Liver (tissue), 10 donors: ENCODE measurements at places on chromosomes 13 and 19. TPM values are rescaled to one million over a fixed set of nuclear protein-coding genes. Genes with fewer than 3 reads are reported as not detected.
A peak's percentile ranks its signal among the peaks of the same experiment; 100 is the strongest.

- no peaks in the 10 kb centered on the region for H3K36me3 ChIP-seq
- H3K4me3 ChIP-seq, result no peak overlapping the region
- DNase-seq, result no peak
- no peaks in the 10 kb centered on the region for H3K27me3 ChIP-seq
- no peak overlapping the region for H3K27ac ChIP-seq
These were observed 26.2 kb downstream of the RAP2A start for GRCh38 chr13:97460004-97460775.

Gene ZAR1L
- not detected for total RNA-seq

- H3K27ac ChIP-seq, result peak overlapping the region; percentile 74
- peaks cover 16% of the 10 kb centered on the region for H3K4me1 ChIP-seq
- H3K27me3 ChIP-seq, result no peaks in the 10 kb centered on the region
These were observed 1.6 kb upstream of the RAP2A start for GRCh38 chr13:97432232-97432916.

GRCh38 chr13:101565317-101565716 is 112.8 kb downstream of the ITGBL1 start:
- H3K27me3 ChIP-seq, result no peaks in the 10 kb centered on the region
- H3K36me3 ChIP-seq, result no peaks in the 10 kb centered on the region
- no peak for DNase-seq
- H3K4me1 ChIP-seq, result no peaks in the 10 kb centered on the region
- H3K4me3 ChIP-seq, result no peak overlapping the region
- H3K27ac ChIP-seq, result no peak overlapping the region

- no peaks in the 10 kb centered on the region for H3K4me1 ChIP-seq
- H3K4me3 ChIP-seq, result no peak overlapping the region
- H3K27me3 ChIP-seq, result no peaks in the 10 kb centered on the region
- H3K36me3 ChIP-seq, result no peaks in the 10 kb centered on the region
These were observed 78.4 kb downstream of the TEX29 start for GRCh38 chr13:111398715-111399299.

DNA sequence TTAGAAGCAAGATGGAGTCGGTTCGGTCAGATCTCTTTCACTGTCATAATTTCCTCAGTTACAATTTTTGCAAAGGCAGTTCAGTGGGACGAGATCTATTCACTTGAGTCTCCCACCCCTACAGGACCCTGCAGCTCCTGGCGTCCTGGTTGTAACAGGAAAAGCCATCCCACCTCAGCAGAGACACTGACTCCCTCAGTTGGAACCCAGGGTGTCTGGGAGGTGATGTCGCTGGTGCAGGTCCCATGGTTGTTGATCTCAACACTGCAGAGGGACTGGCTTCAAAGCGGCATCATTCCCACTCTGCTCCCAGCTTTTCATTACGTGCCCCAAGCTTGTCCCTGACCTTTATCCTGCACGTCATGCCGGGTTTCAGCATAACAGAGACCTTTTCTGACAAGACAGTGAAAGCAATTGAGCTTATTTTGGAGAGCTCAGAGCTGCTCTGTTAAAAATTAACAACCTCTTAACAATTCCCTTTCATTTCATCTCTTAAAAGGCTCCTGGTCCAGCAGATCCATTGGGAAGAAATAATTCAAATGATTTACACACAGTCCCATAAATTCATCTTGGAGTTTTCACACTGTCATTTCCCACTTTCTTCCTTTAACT is 17.6 kb upstream of the COG3 start:
- peak; percentile 44 for DNase-seq
- no peaks in the 10 kb centered on the region for H3K36me3 ChIP-seq
- peak overlapping the region; percentile 75 for H3K27ac ChIP-seq
- no peak overlapping the region for H3K4me3 ChIP-seq
- no peaks in the 10 kb centered on the region for H3K27me3 ChIP-seq

GRCh38 chr19:570937-571565 is 1.3 kb upstream of the BSG start:
- DNase-seq, result peak; percentile 69
- H3K36me3 ChIP-seq, result no peaks in the 10 kb centered on the region
- peak overlapping the region; percentile 71 for H3K4me3 ChIP-seq
- H3K27ac ChIP-seq, result peak overlapping the region; percentile 78

DNA sequence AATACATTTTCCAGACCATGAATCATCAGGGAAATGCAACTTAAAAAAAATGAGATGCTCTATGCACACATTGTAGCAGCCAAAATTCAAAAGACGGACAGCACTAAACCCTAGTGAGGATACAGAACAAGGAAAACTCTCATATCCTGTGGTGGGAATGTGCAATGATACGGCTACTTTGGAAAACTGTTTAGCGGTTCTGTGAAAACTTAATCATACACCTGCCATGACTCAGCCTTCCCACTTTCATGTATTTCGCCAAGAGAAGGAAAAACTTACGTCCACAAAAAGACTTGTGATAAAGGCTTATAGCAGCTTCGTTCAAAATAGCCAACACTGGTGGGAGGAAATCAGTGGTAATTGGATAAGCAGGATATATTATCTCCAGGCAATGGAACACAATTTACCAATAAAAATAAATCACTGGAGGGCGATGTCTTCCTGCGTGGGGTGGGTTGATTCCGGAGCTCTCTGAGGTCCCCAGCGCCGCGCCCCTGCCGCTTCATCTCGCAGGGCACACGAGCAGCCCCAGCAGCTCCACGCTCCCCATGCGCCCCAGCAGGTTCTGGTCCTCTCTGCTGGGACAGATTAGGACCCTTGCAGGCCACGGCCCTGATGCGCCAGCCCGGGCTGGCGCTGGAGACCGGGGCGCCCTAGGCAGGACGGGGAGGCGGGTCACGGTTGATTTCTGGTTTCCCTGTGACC is 97.2 kb upstream of the ARHGEF7 start:
- DNase-seq, result no peak
- H3K4me3 ChIP-seq, result no peak overlapping the region
- H3K27me3 ChIP-seq, result no peaks in the 10 kb centered on the region
- no peak overlapping the region for H3K27ac ChIP-seq

Gene CATSPERD
- not detected for total RNA-seq

Gene ZNF583
- 2.3 TPM for total RNA-seq

GRCh38 chr13:87094646-87095045 is 576.5 kb upstream of the SLITRK5 start:
- H3K4me1 ChIP-seq, result no peaks in the 10 kb centered on the region
- H3K36me3 ChIP-seq, result no peaks in the 10 kb centered on the region
- DNase-seq, result no peak
- H3K27ac ChIP-seq, result no peak overlapping the region
- no peaks in the 10 kb centered on the region for H3K27me3 ChIP-seq
- H3K4me3 ChIP-seq, result no peak overlapping the region

DNA sequence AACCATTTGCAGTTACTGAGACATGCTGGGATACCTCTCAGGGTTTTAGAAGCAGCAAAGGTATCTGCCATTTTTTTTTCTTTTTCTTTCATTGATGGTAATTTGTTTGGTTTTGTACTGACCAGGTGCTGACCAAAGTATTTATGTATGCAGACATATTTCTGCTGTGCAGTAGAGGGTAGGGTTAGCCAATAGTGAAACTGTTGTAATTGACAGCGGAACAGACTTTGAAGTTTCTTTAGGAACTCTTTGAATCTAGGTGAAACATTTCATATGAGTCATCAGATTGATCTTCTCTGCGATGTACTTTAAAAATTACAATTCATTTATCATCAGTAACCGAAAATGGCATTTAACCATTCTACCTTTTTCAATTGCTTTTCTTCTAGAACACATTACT is 63.0 kb downstream of the ITGBL1 start:
- DNase-seq, result no peak
- no peaks in the 10 kb centered on the region for H3K4me1 ChIP-seq
- H3K27me3 ChIP-seq, result no peaks in the 10 kb centered on the region
- no peak overlapping the region for H3K4me3 ChIP-seq
- no peak overlapping the region for H3K27ac ChIP-seq
- H3K36me3 ChIP-seq, result no peaks in the 10 kb centered on the region

DNA sequence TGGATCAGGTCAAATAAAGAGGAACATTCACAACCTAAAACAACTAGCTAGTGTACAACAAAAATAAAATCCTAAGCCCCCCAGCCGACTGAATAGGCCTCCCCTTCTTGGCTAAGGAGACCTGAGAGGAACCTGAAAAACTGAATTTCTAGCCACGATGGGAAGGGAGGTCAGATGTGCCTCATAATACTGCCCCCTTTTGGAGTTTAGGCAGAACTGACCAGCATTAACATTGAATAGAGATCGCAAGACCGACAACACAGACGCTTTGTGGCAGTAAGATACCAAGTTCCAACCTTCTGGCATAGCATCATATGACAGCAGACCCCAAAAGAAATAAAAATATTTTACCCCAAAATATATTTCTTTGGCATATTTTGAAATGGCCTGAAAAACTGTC is 15.9 kb downstream of the CBY2 start:
- DNase-seq, result no peak
- H3K27ac ChIP-seq, result no peak overlapping the region
- no peaks in the 10 kb centered on the region for H3K4me1 ChIP-seq
- no peaks in the 10 kb centered on the region for H3K27me3 ChIP-seq
- no peak overlapping the region for H3K4me3 ChIP-seq

DNA sequence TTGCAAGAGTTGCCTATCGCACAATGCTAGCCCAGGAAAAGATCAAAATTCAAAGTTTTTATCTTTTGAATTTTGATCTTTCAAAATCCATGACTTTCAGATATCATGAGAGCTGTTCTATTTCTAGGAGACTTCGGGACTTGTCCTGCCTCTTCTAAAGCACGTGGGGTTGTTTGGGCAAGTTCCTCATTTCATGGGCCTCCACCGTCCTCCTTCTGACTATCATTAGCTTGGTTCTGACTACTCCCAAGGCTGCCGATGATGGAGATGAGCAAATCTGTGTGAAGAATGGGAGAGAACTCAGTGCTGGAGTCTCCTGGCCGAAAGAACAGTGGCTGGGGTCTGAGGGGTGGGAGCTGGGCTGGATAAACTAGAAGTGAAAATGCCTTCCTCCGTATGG is 86.5 kb downstream of the COL4A1 start:
- H3K4me1 ChIP-seq, result no peaks in the 10 kb centered on the region
- H3K4me3 ChIP-seq, result no peak overlapping the region
- no peaks in the 10 kb centered on the region for H3K27me3 ChIP-seq
- no peaks in the 10 kb centered on the region for H3K36me3 ChIP-seq

DNA sequence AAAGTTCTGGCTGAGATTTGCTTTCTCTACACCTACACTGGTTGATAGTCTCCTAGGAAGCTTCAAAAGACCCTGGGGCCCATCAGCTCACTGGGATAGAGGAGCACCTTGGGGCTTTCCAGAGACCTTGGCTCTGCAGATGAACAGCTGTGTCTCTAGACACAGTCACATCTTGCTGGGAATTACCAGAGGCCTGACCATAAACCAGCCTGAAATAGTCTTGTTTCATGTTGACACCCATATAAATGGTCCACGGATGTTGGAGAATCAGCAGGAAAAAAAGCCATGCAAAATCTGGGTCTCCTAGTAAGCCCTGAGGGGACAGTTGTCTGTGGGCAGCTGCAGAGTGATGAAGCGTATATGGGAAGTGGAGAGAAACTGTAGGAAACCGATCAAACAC is 207.6 kb downstream of the DNAJC15 start:
- H3K36me3 ChIP-seq, result no peaks in the 10 kb centered on the region
- H3K4me1 ChIP-seq, result no peaks in the 10 kb centered on the region
- DNase-seq, result no peak
- H3K27ac ChIP-seq, result no peak overlapping the region
